ENCODE measurements at places on chromosomes 7 and 10.

DNA sequence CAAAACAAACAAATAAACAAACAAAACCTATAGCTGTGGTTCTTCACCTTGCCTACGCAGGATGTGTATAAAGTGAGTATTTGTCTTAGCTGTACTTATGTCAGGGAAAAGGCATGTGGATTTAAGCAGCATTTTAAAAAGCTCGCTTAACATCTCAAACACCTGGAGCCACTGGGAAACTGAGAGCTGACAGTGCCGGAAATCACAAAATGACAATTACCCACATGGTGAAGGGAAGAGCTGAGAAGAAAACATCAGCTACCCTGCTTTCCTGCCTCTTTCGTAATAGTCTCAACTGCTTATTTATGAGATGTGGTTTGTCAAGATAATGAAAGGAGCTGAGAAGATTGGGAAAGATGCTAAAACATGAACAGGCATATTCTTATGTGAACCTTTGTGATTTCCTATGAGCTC, 31.1 kb upstream of the MSMB start:
- DNase-seq: no peak

GRCh38 chr10:396535-397220, 261.4 kb downstream of the ZMYND11 start:
- DNase-seq: no peak

GRCh38 chr7:121449329-121449728, 53.2 kb upstream of the FAM3C start:
- no peak for DNase-seq

DNA sequence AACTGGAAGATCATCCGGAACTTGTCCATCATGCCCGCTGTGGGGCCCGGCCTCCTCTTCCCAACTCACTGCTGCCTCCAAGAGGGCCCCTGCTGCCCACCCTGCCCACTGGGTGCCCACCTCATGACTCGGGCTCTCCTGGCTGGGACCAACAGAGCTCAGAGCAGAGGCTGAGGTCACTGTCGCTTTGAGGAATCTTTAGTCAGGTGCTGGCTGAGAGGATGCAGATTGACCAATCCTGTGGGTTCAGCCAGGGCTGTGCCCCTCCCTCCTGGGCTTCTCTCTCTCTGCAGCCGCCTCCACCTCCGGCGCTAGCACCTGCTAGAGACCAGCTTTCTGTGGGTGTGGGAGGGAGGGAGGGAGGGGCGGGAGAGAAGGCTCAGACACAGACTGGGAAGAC, at the start of gene CALHM1:
CALHM1 (minus strand) TSS at position 181 of the 400 bp plus-strand sequence; CDS start at position 32, 149 bp downstream.
- DNase-seq: no peak

DNA sequence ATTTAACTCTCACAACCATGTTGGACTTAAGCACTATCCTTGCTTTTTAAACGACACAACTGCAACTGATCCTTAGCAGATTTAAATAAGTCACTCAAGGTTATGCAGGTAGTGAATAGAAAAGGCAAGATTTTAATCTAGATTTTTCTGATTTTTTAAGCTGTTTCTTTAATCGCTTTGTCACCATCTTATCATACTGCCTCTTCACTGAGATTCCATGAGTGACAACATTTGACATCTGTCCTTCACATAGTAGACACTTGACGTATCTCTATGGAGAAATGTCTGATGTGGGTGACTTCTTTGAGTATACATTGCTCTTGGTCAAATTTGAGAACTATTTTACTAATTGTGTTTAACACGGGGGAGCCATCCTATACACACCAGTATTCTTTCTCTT, 839.7 kb downstream of the GATA3 start:
- no peak for DNase-seq

DNA sequence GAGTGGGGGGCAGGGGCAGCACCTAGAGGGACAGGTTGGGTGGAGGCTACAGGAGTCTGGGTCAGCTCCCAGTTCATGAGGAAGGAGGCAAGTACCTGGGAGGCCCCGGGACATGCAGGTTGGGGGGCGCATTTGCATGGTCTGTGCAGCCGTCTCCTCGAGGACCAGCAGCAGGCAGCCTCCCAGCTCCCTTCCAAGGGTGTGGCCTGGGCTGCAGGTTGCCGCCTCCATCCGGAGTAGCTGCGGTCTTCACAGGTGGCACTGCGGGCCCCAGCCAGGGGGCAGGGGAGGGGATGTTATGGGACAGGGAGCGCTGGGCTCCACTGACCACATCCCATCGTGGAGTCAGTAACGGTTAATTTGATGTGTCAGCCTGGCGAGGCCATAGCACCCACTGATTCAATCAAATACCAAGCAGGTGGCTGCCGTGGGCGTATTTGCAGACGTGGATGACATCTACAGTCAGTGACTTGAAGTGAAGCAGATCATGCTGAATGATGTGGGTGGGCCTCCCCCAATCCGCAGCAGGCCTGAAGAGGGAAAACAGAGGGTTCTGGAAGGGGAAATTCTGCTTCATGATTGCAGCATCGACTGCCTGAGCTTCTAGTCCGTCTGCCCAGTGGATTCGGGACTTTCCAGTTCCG, 81.6 kb downstream of the PRKAG2 start:
- DNase-seq: no peak

DNA sequence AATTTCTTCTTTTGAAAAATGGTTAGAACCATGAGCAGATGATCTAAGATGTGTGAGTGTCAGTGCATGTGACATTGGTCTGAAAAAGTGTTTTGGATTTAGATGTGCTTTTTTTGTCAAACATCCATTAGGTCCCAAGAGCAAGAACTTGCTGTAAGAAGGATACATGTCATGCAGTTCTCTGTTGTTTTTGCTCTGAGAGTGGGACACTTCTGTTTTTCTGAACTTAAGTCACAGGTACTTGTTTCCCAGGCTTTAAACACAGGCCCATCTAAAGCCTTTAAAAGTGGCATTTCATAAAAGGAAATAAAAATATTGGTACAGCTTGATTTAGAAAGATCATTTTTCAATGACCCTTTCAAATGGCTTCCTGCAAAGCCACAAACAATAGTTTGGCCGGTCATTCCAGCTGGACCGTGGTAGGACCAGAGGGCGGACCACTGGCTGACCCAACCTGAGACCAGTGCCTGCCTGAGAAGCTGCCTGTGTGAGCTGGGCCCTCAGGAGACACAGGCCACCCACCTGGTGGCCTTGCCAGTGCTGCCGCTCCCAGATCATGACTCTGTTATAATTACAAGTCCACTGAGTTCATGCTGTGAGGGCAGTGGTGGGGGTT, 92.7 kb downstream of the EEPD1 start:
- no peak for DNase-seq

GRCh38 chr7:18320971-18321567, 174.5 kb upstream of the HDAC9 start:
- DNase-seq: no peak

DNA sequence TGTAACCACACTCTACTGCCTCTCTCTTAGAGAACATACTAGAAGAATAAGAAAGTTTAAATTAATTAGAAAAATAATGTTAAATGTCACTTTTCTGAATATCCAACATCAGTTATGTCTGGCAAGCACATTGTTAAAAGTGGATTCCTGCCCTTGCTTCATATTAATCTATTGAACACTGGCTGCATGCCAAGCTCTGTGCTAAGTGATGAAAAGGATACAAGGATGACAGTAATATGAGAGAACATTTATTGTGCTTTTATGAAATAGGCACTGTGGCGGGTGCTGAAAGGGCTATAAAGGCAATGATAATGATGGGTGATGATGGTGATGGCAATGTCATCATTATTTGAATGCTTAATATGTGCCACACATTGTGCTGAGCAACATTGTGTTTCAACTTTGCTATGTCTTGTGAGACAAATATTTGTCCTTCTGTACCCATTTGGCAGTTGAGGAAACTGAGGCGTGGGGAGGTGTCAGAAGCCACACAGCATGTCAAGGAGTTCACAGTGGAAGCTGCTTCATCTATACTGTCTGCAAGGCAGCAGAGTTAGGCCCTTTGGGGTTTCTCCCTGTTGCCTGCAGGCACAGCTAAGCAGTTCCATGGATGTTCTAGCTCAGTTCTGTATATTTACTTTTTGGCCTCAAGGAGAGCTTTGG, 64.2 kb upstream of the RAPGEF5 start:
- DNase-seq: no peak

GRCh38 chr10:72254813-72255568, 18.7 kb upstream of the DDIT4 start:
- no peak for DNase-seq

- no peak for DNase-seq
Measured at GRCh38 chr7:64618785-64619456, 47.0 kb upstream of the ZNF107 start.

DNA sequence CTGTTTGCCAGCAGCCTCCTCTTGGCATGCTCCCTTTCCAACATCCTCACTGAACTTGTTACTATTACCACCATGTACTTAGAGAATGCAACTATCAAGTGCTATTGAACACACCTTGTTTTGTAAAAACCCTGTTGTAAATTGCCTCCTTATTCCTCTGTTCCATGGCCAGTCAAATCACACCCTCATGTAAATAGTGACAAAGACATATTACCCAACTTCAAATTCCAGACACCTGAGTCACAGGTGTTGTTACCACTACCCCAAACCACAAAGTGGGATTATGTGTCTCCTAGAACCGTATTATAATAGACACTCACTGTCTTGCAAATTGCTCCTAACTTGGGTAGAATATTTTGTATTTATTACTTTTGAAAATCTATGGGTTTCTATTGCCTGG, 263.2 kb upstream of the C7orf33 start:
- no peak for DNase-seq

- DNase-seq: no peak
Measured at GRCh38 chr10:132301371-132302330, 6.1 kb downstream of the STK32C start.

Data from T-cell (primary cell).